EL (cell line): ENCODE measurements at places on chromosomes 16 and 17.

GRCh38 chr16:20938426-20938825 is 37.9 kb downstream of the LYRM1 start:
- DNase-seq = peak; percentile 42

DNA sequence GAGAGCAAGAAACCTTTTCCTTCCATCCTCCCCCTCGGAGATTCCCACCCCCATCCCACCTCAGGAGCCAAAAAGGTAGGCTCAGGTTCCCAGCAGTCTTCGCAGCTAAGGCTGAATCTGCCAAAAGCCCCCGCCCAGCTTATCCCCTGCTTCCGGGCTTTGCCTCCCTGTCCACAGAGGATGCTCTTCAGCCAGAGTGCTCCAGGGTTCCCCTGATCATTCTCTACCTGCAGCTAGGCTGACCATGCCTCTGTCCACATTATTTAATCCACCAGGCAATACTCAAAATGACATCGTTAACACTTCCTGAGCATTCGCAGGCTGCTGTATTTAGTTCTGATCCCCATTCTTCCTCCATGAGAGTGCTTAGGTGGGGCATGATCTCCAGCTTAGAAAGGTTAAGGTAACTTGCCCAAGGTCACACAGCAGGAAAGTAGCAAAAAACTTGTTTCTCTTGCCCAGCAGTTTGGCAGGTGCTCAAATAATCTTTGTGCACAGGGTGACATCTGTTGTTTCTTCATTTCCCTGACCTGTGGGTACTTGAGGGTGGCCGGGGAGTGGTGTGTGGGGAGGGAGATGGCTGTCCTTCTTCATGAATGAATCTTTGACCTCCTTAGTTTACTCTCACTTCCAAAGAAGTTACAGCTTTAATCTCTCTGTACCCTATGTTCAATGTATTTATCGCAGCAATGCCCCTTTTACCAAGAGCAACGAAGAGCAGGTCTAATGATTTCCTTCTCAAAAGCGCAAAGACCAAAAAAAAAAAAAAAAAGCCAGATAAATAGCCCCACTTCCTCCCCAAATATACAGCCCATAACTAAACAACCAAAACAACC is 848 bp upstream of the TBKBP1 start:
- DNase-seq = no peak

- DNase-seq = no peak
Observed at GRCh38 chr16:89297156-89297874, 79.8 kb downstream of the ZNF778 start.

DNA sequence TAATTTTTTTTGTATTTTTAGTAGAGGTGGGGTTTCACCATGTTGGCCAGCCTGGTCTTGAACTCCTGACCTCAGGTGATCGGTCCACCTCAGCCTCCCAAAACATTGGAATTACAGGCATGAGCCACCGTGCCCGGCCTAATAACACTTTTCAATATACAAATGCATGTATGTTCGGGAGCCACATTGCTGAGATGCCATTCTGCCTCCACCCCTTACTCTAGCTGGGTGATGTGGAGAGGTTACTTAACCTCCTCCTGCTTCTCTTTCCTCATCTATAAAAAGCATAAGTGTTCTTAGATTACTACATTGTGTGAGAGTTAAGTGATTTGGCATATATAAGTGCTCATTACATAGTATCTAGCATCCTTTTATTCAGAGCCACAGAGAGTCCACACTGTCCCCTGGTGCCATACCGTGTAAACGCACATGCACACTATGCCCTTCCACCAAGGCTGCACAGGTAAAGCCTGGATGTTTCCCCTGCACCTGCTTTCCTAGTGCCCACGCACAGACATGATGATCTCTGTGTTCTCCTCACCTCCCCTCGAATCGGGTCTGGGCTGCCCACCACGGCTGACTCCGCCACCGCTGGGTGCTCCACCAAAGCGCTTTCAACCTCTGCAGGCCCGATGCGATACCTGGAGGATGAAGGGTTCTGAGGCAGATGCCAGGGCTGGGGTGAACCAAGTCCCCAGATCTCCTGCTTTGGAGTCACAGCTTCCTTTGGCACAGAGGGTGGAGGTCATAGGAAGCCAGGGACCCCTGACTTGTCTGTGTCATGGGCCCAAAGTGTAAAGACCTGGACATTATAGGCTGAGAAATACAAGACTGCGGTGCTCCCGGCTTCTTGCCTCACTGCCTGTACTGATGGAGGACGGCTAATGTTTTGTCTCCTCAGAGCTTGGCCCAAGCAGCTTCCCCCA is 49.0 kb upstream of the ACSM2B start:
- no peak for DNase-seq

DNA sequence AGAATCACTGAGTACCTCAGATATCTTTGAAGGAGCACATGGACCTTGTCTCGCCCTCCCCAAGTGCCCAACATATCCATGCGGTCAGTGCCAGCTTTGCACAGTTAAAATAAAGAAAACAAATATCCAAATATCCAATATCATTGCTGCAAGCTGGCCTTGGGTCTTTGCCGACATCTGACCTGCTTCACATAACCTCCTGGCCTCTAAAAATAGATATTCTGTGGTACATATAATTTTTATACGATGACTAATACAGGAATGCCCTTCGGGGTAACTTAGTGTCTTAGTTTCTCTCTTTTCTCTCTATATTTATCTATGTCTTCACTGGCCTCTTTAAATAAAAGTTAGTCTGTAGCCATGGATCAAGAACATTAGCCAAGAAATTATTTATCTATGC is 67.8 kb downstream of the MAF start:
- no peak for DNase-seq

DNA sequence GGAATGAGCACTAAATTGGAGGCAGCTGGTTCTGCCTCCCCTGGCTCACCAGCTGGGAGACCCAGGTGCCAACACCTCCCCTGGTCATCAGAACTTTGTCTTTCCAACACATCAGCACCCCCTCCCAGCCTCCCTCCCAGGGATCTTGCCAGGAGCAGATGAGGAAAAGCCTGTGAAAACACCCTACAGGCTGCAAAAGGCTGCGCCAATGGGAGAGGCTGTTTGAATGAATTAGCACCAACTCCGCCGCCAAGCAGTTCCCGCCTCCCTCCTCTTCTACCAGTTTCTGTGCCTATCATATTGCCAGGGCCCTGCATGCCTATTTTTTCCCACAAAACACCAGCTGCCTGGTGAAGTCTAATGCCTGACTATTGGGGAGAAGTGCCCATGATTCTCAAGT is 137.0 kb downstream of the AIPL1 start:
- DNase-seq = no peak

DNA sequence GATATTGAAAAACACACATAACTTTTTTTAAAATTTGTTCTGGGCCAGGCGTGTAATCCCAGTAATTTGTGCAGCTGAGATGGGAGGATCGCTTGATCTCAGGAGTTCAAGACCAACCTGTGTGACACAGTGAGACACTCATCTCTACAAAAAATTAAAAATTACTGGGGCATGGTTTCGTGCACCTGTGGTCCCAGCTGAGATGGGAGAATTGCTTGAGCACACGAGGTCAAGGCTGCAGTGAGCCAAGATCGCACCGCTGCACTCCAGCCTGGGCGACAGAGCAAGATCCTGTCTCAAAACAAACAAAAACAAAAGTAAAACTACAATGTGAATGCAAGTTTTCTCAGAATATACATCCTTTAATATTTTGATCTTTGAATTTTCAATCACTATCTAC is 15.1 kb downstream of the C16orf54 start:
- DNase-seq = no peak

- DNase-seq = no peak
Observed at GRCh38 chr17:73311428-73311780, 397 bp downstream of the CDC42EP4 start.

GRCh38 chr17:50134206-50135110 is 4.5 kb upstream of the SAMD14 start:
- peak; percentile 60 for DNase-seq

DNA sequence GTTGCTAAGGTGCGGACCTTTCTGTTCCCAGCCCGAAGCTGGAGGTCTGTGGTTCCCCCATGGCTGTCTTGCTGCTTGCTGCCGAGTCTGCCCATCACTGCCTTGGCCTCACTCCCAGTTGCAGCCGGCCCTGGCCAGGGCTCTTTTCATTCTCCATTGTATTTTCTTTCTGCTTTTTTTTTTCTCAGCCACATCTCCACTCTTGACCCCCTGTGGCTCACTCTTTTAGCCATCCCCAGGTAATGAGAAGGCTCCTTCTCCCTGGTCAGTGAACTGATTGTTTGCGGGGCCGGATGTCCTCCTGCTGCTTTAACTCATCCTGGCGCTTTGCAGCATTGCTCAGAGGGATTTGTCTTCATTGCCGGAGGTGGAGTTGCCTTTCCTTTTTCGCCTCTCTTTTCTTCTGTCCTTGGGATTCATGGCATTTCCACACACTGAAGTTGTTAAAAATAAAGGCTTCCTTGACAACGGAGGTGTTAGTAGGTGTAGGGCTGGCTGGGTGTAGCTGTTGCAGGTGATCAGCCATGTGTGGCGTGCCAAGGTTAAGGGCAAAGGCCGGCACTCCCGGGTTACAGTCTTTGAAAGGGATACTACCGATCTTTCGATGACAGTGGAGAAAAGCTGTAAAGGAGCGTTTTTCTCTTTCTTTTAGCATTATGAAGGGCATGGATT is 34.1 kb downstream of the MAP2K6 start:
- DNase-seq = no peak

DNA sequence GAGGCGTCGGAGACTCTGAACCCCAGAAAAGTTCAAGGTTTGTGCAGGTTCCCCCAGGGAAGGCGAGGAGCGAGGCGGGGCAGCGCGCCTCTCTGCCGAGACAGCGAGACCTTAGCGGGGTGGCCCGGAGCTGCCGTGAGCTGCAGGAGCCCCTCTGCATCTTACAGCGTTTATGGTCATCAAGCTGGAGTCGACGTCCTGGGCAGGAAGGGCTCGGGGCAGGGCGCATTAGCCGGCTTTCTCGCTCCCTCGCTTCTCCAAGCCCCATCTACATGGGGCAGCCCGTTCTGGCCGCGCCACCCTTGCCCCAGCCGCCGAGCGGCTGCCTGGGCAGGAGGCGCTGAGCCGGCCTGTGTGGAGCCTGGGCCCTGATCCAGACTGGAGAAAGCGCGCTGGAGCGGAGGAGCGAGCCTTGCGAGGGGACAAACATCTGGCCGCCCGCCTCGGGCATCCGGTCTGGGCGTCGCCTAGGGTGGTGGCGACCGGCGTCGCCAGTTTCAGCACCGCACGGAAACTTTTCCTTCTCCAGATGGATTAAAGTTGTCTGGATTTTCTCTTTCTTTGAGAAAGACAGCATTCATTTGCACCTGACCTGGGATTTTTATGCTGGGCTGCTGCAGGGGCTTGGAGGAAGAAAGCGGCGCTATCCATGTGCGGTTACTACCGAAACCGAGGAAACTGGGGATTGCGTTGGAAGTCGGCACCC is 750 bp downstream of the TMEM132E start:
- DNase-seq = peak; percentile 16

GRCh38 chr16:82366462-82366861 is 196.4 kb upstream of the MPHOSPH6 start:
- DNase-seq = no peak

GRCh38 chr17:74525465-74525725 is 5.9 kb downstream of the CD300LB start:
- DNase-seq = no peak
